Glutamatergic neuron (in vitro differentiated cells): ENCODE measurements at places on chromosomes 3 and 15. TPM values are rescaled to one million over a fixed set of nuclear protein-coding genes. Genes with fewer than 3 reads are reported as not detected.

- no peak overlapping the region for H3K27ac ChIP-seq
- no peaks in the 10 kb centered on the region for H3K36me3 ChIP-seq
- H3K4me3 ChIP-seq = no peak overlapping the region
- H3K4me1 ChIP-seq = no peaks in the 10 kb centered on the region
These were observed 33.1 kb downstream of the PTX3 start for GRCh38 chr3:157469561-157470294.

DNA sequence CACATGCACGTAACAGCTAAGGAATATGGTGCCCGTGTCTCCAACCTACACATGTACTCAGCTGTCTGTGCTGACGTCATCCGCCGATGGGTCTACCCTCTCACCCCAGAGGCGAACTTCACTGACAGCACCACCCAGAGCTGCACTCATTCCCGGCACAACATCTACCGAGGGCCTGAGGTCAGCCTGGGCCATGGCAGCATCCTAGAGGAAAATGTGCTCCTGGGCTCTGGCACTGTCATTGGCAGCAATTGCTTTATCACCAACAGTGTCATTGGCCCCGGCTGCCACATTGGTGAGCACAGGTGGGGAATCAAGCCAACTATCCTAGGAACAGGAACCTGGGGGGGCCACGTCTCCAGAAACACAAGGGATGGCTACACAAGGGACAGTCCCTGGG, 5.3 kb downstream of the EIF2B5 start:
- peaks cover 9% of the 10 kb centered on the region for H3K4me1 ChIP-seq
- no peaks in the 10 kb centered on the region for H3K36me3 ChIP-seq
- no peak overlapping the region for H3K4me3 ChIP-seq
- no peak overlapping the region for H3K27ac ChIP-seq
- peaks cover 2% of the 10 kb centered on the region for H3K27me3 ChIP-seq

DNA sequence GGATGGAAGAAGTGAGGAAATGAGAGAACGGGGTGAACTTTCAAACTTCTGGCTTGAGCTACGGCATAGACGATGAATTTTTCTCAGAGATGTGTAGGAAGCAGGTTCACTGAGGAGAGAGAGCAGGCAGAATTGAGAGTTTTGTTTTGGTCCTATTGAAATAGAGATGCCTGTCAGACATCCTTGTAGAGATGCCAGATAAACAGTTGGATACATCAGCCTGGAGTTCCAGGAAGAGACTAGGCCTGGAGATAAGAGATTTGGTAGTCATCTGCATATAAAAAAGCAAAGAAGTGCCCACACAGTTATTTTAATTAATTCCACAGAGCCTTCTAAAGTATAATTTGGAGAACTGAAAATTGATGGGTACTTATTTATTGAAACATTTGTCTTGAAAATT, 495.6 kb downstream of the IL5RA start:
- H3K36me3 ChIP-seq = no peaks in the 10 kb centered on the region
- no peak overlapping the region for H3K4me3 ChIP-seq
- no peak overlapping the region for H3K27ac ChIP-seq
- H3K4me1 ChIP-seq = no peaks in the 10 kb centered on the region

DNA sequence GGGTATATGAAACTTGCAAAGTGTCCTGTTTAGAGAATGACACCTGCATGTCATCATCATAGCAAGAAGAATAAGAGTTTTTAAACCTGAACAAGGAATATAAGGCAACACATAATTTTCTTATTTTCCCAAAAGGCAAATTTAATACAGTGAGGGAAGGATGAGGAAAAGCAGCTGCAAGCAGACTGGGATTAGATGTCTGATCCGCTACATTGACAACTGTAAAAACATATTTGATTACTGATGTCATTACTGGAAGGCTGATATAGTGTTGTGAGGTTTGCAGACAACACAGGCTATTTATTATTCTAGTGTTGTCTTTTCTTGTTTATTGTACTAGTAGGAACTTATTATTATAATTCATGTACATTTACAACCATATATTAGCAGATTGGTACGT, 528.7 kb downstream of the ZIC1 start:
- no peaks in the 10 kb centered on the region for H3K36me3 ChIP-seq
- H3K4me1 ChIP-seq = peaks cover 16% of the 10 kb centered on the region
- no peak for DNase-seq
- no peak overlapping the region for H3K27ac ChIP-seq
- no peak overlapping the region for H3K4me3 ChIP-seq
- H3K27me3 ChIP-seq = no peaks in the 10 kb centered on the region

The CFAP100 gene
- not detected for total RNA-seq

- H3K36me3 ChIP-seq = no peaks in the 10 kb centered on the region
- no peaks in the 10 kb centered on the region for H3K27me3 ChIP-seq
- H3K27ac ChIP-seq = no peak overlapping the region
- no peaks in the 10 kb centered on the region for H3K4me1 ChIP-seq
These were observed 26.0 kb upstream of the PEX5L start for GRCh38 chr3:180062771-180063170.

GRCh38 chr15:31327669-31328427, 1.2 kb downstream of the KLF13 start:
- peak overlapping the region; percentile 79 for H3K4me3 ChIP-seq
- no peak overlapping the region for H3K27ac ChIP-seq
- peaks cover 49% of the 10 kb centered on the region for H3K4me1 ChIP-seq
- H3K36me3 ChIP-seq = no peaks in the 10 kb centered on the region
- H3K27me3 ChIP-seq = peaks cover 27% of the 10 kb centered on the region

DNA sequence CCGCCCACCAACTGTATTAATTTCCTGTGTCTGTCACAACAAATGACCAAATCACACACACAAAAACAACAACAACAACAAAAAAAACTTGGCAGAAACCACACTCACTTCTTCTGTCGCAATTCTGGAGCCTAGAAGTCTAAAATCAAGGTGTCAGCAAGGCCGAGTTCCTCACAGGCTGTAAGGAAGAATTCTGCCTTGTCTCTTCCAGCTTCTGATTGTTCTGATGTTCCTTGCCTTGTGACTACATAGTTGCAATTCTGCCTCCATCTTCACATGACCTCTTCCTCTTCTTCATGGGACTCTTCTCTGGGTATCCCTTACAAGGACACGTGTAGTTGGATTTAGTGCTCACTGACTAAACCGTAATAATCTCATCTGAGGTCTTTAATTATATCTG, 61.4 kb downstream of the IL12A start:
- H3K36me3 ChIP-seq = no peaks in the 10 kb centered on the region
- no peaks in the 10 kb centered on the region for H3K4me1 ChIP-seq
- peaks cover 5% of the 10 kb centered on the region for H3K27me3 ChIP-seq
- DNase-seq = no peak
- H3K4me3 ChIP-seq = no peak overlapping the region
- H3K27ac ChIP-seq = no peak overlapping the region

The ACOX2 gene
- total RNA-seq = 0.59 TPM

The SLC51B gene
- not detected for total RNA-seq

DNA sequence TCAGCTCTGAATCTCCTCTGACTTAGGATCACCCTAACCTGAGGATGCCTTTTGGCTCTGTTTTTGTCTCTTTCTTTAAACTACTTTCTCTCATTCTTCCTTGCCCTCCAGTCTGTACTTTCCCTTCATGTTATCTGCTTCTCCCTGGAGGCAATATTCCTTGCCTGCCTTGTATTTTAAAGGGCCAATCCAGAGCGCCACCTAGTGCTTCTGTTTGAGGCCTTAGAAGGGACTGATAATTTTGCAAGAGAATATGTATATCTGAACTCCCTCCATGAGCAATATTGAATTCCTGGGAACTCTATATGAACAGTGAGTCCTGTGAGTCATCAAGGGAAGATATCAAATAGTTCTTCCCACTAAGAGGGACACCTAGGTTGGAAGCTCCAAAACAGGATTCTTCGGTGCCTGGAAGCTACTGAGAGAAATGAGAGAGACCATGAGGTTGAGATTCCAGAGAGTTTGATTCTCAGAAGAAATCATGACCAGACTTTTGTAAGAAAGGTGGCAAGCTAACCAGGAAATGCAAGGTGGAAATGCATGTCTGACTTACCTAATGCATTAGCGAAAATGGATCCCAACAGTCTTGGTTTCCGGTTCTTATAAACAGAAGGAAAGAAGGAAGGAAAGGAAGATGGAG, 203.8 kb upstream of the CD96 start:
- peaks cover 7% of the 10 kb centered on the region for H3K36me3 ChIP-seq
- no peaks in the 10 kb centered on the region for H3K27me3 ChIP-seq
- no peak overlapping the region for H3K4me3 ChIP-seq
- H3K27ac ChIP-seq = no peak overlapping the region
- peaks cover 21% of the 10 kb centered on the region for H3K4me1 ChIP-seq

The PBRM1 gene
- 192 TPM for total RNA-seq

The CPNE9 gene
- total RNA-seq = 54.6 TPM

DNA sequence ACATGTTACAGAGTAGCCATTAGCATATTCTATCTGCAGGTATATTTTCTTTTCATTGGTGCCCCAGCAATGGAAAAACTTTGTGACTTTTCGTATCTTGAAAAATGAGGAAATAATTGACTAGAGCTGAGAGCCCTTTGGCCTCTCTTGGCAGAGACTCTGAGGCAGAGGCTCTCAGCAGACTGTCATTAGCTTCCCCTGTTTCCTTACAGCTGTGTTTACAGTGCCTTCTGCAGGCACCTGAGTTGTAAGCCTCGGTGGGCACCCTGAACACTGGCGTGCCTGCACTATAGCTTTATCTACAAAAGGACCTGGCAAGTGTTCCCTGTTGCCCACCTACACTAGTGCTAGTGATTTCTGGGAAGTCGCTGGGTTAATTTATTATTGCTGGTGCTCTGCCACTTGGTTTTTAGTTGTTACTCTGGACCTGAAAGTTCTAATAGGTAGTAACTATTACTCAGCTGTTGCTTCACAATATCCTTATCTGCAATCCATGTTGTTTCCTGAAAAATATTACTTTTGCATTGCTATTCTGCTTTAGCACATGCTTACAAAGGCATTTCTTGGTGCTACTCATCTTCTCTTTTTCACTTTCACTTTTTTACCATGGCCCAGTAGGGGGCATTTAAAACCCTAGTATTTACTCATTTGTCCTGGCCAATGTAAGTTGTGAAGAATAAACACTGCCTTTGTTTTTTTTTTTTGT, 7.8 kb upstream of the GPR171 start:
- H3K36me3 ChIP-seq = no peaks in the 10 kb centered on the region
- H3K27me3 ChIP-seq = peaks cover 4% of the 10 kb centered on the region
- no peak for DNase-seq
- H3K4me1 ChIP-seq = peaks cover 9% of the 10 kb centered on the region

DNA sequence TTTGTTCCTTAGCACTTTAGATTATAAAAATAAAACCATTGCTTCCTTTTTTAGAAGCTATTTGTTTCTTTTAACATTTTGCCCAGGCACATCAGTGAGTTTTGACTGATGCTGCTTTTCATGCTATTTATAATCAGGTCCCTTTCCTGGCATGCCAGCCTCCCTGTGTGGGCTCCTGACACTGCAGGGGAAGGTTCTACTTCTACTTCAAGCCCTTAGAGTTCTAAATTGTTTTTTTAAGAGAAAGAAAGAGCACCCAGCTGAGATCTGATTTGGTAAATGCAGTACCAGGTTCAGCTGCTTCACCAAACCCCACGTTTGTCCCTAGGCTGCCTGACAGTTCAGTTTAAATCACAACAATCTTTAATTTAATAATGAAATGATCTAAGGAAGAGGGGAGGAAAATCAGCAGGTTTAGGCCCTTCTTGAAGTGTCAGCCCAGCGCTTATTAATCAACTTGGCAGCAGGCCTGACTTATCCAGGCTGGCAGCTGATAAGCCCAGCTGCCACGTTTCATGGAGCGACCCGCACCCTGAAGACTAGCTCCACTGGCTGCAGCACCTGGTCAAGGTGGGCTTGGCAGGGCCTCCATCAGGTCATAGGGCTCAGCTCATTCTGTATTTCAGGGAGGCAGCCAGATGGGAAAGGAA, 29.0 kb downstream of the HGD start:
- peaks cover 17% of the 10 kb centered on the region for H3K4me1 ChIP-seq
- H3K36me3 ChIP-seq = peaks cover 6% of the 10 kb centered on the region
- H3K4me3 ChIP-seq = no peak overlapping the region
- no peaks in the 10 kb centered on the region for H3K27me3 ChIP-seq

DNA sequence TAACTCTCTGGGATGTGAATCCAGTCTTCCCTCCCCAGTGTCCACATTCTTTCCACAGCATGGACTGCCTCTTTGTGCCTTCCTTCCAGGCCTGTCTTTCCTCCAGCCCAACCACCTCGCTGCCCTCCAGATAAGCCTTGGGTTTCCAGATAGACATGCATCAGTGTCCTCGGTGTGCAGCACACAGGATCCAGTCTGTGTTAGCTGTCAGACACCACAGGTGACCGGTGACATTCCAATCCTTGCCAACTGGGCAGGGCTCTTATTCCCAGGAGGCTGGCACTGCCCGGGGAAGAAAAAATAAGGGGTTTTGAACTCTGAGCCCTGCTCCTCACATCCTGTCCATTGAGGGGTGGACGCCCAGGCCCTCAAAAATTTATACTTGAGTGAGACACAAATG, 6.0 kb upstream of the SLC6A1 start:
- H3K4me1 ChIP-seq = peaks cover 6% of the 10 kb centered on the region
- no peak overlapping the region for H3K27ac ChIP-seq
- H3K27me3 ChIP-seq = peaks cover 12% of the 10 kb centered on the region
- no peak overlapping the region for H3K4me3 ChIP-seq
- H3K36me3 ChIP-seq = peaks cover 4% of the 10 kb centered on the region
- DNase-seq = no peak

The SNRPN gene
- 284 TPM for total RNA-seq

The APOD gene
- not detected for total RNA-seq

The RFC4 gene
- total RNA-seq = 36.3 TPM

The LYZL4 gene
- not detected for total RNA-seq

DNA sequence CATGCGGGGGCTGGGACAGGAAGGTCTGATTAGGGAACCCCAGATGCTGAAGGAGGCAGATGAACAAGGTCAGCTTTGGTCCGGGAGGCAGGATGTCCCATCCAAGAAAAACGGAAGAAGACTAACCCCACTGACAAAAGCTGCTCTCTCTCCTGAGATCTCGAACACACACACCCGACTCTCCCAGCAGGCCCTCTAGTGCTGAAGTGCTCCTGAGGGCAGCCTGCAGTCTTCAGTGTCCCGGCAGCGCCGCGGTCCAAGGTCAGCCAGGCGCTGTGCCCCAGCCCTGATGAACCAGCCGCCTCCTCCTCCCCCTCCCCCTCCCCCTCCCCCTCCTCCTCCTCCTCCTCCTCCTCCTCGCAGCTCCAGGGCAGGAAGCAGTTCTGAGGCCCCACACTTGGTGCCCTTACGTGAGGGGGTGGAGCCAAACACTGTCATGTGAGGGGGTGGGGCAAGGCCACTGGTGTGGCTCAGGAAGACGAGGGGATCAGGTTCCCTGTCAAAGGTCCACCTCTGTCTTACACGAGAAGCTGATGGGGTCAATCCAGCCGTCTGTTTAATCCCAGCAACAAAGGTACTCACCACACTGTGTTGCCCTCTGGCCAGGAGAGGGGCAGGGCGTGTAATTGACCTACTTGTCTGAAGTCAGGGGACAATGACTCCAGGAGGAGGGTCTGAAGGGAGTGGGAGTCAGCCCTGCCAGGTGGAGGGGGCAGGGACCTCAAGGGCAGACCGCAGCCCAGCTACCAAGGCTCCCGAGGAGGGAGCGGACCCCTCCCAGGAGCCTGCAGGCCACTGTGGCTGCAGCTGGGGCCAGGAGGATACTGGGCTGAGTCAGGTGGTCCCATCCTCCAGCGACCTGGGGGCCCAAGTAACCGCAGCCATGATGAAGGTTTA, 34.3 kb downstream of the PRR23E start:
- no peak for DNase-seq
- peaks cover 48% of the 10 kb centered on the region for H3K36me3 ChIP-seq
- H3K27me3 ChIP-seq = peaks cover 11% of the 10 kb centered on the region
- no peak overlapping the region for H3K4me3 ChIP-seq

- H3K36me3 ChIP-seq = no peaks in the 10 kb centered on the region
- no peak overlapping the region for H3K27ac ChIP-seq
- DNase-seq = no peak
These were observed 507.8 kb downstream of the NLGN1 start for GRCh38 chr3:173905381-173905780.
